ENCODE measurements at places on chromosomes 16 and 17.

- no peak for DNase-seq
These were observed 3.3 kb downstream of the TRPV2 start for GRCh38 chr17:16418685-16419068.

DNA sequence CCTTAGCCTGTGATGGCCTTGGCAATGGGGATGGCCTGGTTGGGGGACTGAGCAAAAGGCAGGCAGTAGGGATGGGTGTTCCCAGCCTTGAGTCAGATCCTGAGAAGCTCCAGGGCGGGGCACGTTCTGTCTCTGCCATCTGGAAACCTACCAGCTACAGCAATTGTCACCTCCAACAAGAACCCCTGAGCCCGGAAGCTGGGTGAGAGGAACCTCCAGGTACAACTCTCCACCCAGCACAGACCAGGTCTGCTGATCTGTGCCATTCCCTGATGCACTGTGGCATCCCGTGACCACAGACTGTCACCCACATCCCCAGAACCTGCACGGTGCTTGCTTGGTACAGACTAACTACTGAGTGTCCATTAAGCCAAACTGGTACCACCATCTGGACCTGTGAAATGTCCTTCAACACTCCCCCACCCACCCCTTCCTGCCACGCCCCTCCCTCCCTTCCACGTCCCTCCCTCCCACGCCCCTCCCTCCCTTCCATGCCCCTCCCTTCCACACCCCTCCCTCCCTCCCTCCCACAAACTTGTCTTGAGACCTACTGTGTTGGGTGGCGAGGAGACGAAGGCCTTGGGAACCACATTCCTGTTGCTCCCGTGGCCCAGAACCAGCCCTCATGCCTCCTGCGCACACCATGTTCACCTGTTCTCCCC is 16.6 kb downstream of the MYO15B start:
- DNase-seq = no peak

- no peak for DNase-seq
These were observed 17.6 kb upstream of the HELZ start for GRCh38 chr17:67262435-67263117.

- no peak for DNase-seq
These were observed 39.0 kb downstream of the SOX8 start for GRCh38 chr16:1020591-1020990.

DNA sequence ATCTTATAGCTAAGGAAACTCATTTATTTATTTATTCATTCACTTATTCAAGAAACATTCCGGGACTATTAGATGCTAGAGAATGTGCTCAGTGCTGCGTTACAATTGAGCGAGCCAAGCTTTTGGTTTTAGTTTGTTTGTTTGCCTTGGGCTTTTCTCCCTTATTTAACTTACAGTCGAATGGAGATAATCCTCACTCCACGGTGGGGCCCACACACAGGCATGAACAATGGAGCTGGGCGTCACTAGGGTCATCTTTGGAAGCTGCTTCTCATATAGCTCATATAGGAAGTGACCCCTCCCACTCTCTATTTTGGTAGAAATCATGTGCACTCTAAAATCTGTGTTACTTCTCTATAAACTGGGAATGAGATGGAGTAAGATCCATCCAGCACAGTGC is 210.0 kb downstream of the TMEM114 start:
- no peak for DNase-seq

DNA sequence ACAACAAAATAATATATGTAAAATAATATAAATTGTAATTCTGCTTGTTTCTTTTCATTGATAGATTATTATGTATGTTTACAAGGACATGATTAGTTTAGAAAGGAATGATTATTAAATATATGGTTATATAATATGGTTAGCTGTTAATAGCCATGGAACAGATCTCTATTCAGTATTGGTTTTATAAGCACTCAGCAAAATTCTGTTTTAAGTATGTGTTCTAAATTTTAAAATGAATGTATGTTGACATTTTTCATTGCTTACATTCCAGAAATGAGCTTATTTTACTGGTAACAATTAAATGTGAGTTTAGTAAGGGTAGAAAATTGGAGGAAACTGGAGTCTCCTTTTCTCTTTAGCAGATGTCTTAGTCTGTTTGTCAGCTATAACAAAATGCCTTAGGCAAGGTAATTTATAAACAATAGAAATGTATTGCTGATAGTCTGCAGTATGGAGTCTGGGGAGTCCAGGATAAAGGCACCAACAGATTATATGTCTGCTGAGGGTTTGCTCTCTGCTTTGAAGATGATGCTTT is 45.4 kb downstream of the NFAT5 start:
- no peak for DNase-seq

DNA sequence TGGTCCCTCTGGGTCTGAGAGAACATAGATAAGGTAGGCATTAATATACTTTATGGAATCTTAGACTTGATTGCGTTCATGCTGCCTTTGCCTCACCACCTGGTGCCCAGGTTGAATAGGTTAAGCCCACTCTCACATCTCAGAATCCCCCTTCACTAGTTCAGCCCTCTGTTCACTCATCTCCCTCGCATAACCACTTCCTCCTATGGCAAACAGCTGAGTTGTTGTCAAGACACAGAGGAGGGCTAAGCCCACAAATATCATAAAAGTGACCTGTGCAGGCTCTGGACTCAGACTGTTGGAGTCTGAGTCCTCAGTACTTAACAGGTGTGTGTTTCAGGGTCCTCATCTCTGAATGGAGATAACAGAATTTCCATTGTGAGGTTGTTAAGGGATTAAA is 55.7 kb downstream of the GOSR1 start:
- DNase-seq = no peak

GRCh38 chr17:19388791-19389785 is 2.1 kb upstream of the MFAP4 start:
- DNase-seq = no peak

GRCh38 chr16:84371553-84371865 is 3.2 kb downstream of the ATP2C2 start:
- no peak for DNase-seq

DNA sequence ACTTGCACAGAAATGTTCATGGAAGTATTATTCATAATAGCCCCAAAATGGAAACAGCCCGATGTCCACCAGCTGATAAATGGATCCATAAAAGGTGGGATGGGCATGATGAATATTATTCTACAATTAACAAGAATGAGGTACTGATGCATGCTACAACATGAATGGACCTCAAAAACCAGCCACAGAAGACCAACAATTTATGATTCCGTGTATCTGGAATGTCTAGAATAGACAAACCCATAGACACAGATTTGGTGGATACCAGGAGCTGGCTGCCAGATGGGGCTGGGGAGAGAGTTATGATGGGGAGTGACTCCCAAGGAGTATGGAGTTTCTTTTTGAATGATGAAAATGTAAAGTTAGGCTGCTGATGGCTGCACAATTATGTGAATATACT is 10.8 kb upstream of the NAGLU start:
- no peak for DNase-seq

GRCh38 chr16:21277927-21278706 is at the start of gene CRYM:
TSS of gene CRYM (minus strand) at chr16:21278290. CDS start at chr16:21278251, 39 bp downstream.
- no peak for DNase-seq

- DNase-seq = no peak
These were observed 18.6 kb upstream of the ACSF3 start for GRCh38 chr16:89074803-89075688.

DNA sequence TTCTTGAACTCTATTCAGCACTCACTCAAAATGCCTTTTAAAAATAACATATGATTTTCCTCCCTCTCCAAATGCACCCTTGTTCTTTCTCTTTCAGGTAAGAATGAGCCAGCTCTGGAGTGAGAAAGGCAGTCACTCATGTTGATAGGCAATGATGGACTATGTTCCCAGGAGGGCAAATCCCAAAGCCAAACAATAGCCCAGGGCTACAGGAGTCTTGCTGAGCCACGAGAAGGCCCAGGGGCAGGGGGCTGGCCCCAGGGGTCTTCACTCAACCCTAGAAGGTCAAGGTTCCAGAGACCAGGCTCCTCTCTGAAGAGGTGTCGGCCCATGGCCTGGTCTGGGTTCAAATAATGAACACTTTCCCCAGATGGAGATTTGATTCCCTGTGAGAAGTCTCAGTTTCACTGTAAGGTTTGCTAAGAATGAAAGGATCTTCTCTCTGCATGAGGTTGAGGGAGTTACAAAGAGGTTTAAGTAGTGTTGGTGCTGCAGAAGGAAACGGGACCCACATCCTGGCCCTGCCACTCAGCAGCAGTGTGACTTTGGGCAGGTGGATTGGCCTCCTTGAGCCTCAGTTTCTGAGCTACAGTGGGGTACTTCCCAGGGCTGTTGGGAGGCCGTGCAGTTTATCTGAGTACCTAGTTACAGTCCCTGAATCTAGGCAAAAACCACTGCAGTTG is 49.0 kb downstream of the RTN4RL1 start:
- DNase-seq = no peak

DNA sequence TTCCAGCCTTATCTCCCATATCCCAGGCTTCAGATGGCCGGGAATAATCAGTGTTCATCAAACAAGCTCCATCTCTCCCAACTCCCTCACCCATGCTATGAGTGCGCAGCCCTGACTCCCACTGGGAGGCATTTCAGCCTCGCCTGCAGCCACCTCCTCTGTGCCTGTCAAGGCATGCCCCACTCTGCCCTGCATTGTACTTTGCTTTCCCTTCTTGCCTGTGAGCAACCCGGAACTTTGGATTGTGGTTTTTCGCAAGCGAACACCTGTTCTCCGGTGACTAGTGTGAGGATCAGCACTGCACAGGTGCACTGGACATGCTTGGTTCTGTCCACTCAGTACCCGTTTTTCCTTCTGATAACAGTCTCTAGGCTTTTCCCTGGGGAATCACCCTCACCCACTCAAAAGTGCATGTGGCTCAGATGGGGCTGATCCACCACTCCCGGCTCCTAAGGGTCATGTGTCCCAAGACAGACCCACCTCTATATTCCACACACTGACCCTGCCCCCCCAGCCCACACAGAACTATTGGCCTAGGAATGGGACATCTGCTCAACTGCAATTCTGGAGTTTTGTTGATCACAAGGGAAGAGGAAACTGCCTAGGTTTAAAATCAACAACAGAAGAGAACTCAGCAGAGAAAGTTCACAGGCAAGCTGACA is 9.1 kb downstream of the CHST6 start:
- DNase-seq = no peak

All from RKO (cell line).